ENCODE measurements at places on chromosomes 6 and 20.

DNA sequence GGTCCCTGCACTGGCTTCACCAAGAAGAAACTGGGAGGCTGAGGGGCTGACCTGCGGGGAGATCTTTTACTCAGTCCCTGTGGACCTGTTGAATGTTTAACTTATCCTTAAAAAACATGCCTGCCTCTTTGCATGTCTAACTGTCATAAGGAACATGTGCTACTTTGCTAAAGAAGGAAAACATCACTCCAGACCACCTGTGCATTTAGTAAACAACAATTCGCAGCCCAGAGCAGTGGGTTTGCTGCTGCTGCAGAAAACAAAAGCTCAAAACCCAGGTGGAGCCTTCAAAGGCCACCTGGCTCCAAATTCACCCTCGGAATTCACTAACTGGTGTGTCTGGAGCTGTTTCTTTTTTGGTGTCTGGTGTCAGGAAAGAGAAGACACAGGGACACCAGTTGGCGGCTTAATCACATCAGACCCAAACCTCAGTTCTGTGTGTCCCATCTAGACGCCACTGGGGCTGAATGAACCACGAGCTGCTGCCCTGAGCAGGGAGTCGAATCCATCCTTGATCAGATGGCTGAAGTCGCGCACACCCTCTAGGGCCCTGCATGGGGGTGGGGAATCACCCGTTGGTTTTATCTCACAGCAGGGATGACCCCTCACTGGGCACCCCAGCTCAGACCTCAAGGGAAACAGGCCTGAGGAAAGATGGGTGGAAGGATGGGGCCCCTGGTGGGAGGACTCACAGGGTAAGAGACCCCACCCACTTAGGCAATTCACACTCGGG is 344.3 kb downstream of the PREX1 start:
- DNase-seq = no peak

GRCh38 chr6:106869203-106869602 is 105.3 kb downstream of the CD24 start:
- no peak for DNase-seq

DNA sequence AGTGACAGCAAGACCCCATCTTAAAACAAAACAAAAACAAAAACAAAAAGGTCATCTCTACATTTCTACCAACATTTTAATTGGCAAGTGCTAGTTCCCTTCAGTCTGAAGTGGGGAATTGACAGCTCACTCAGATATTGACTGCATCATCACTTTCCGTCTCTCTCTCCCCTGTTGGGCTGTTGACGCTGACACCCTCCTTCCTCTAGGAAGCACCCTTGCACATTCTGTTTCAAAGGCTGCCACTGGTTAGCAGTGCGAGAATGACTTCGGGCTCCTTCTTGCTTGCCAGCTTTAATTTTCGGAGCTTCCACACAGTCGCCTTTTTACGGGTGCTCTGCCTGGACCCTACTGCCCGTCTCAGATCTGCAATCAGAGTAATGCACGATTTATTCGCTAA is 96.6 kb upstream of the INSM1 start:
- no peak for DNase-seq

GRCh38 chr6:33405386-33405940 is 5.4 kb upstream of the PHF1 start:
- no peak for DNase-seq

DNA sequence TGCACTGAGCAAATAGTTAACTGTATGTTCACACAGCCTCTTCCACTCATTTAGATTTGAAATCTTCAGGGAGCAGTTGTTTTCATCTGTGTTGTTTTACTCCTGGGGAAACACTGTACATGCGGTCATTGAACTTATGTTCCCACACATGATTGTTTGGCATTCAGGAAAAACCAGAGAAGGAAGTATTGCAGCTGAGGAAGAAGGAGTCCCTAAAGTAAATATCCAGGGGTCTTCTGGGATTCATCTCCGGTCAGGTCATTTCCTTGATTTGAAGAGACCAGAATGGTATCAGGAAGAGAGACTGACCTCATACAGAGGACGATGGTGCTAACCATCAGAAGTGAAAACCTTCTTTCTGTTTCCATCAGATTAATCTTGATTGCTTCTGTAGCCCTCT is 52.5 kb downstream of the DCBLD1 start:
- no peak for DNase-seq

- no peak for DNase-seq
Measured at GRCh38 chr20:64106435-64106961, 867 bp downstream of the NPBWR2 start.

DNA sequence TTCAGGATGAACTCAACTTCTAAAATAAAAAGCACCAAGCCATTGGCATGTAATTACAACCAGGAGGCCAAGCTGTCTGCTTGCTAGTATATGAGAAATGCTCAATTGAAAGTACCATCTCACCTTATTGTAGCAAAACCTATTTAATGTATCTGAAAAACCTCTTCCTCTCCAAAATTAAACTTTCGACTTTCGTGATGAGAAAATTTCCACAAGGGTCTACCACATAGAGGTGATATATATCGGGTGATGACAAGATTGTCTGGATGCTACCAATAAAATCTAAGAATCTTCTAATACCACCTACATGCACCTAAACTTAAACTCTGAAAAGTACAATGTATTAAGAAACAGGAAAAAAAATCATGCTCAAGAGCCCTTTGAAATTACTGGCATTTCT is 74.2 kb downstream of the ATXN1 start:
- DNase-seq = no peak

GRCh38 chr6:13661647-13662046 is 46.5 kb downstream of the NOL7 start:
- no peak for DNase-seq

- DNase-seq = no peak
Measured at GRCh38 chr6:21245488-21245887, 348.1 kb upstream of the SOX4 start.

DNA sequence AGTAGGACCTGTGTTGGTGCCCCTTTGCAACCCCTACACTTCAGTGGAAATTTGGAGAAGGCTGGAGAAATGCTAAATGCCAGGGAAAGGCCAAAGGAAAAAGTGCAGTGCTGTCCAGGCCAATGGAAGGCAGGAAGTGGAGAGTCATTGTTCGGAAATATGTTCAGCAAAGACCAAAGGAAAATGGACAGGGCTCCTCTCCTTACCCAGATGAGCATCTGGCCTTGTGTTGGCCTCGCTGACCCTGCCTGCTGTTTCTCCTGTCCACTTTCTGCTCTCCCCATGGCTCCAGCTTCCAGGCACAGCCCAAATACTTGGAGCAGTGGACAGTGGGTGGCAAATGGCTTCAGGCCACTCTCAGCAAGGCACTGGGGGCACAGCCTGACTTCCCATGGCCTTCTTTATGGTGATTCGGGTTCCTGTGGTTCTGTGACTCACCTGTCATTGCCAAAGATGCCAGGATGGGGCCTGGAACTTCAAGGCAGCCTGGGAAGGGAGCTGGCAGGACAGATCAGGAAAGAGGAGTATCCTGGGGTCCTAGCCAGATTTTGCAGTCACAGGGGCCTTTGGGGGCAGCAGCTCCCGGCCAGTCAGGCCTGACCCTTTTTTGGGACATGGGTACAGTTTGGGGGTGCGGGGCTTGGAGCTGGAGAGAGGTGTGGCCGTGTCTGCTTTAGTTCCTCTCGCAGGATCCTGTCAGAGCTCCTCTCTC is 190.9 kb upstream of the SLC24A3 start:
- DNase-seq = no peak

Measured in AG04449 (cell line).